Ascending aorta (tissue), 2 donors: ENCODE measurements at places on chromosomes 2 and 18. TPM values are rescaled to one million over a fixed set of nuclear protein-coding genes. Genes with fewer than 3 reads are reported as not detected.

DNA sequence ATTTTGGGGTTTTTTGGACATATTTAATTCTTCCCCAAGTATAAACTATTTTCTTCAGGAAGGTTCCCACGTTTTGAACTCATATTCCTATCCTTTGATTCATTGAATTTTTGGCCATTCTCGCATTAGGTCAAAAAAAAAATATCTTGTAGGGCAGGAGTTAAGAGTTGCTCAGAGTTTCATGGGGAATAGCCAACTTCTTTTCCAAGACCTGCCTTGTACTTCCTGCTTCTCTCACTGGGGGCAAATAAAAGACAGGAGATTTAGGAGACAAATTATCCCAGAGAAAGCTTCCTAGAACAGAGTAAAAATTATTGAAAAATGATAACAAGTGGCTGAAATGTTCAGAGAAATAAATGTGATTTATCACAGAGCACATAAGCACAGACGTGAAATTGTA, 55.2 kb upstream of the BCL11A start:
- H3K27ac ChIP-seq = no peak overlapping the region
- no peak overlapping the region for H3K4me3 ChIP-seq
- H3K4me1 ChIP-seq = no peaks in the 10 kb centered on the region
- DNase-seq = no peak
- H3K27me3 ChIP-seq = no peaks in the 10 kb centered on the region

The ZNF638 gene
- 56.0 TPM for total RNA-seq

DNA sequence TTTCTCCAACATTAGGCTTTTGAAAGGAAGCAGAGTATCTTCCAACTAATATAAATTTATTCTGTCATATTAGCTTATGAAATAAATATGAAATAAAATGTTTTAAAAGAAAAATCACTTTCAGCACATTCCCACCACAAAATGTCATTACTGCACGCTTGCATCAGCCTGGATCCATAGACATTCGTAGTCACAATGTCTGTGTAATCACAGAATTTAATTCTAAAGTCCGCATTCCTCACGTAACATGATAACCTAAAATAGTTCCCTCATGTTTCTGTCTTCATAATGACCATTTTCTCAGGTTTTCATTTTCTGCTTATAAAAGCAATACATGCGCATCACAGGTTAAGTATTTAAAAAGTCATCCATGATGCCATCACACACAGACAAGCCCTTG, 47.1 kb downstream of the HDAC4 start:
- peaks cover 15% of the 10 kb centered on the region for H3K36me3 ChIP-seq
- peaks cover 10% of the 10 kb centered on the region for H3K4me1 ChIP-seq

DNA sequence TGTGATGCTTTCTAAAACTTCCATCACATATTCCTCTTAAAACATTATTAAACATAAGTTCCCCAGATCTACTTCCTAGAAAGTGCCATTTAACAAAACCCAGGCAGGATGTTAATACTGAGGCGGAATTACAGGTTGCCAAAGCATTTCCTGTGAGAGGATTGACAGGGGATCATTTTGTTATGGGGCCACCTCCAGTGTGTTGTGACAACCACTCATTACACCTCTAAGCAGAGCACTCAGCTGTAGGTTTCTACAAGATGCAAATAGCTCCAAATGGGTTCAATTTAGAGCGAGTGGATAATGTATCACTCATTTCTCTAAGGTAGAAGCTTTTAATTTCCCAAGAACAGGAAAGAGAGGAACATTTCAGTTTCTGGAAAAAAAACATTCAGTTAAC, 1429.5 kb upstream of the ACVR2A start:
- no peaks in the 10 kb centered on the region for H3K36me3 ChIP-seq
- no peak for DNase-seq
- no peaks in the 10 kb centered on the region for H3K27me3 ChIP-seq
- H3K27ac ChIP-seq = no peak overlapping the region

- H3K27ac ChIP-seq = no peak overlapping the region
- H3K36me3 ChIP-seq = peaks cover 11% of the 10 kb centered on the region
- peaks cover 12% of the 10 kb centered on the region for H3K4me1 ChIP-seq
- H3K4me3 ChIP-seq = no peak overlapping the region
- no peak for DNase-seq
These were observed 84.1 kb upstream of the RASGRP3 start for GRCh38 chr2:33392366-33392765.

The EPB41L3 gene
- total RNA-seq = 90.9 TPM

The HOXD12 gene
- total RNA-seq = not detected

DNA sequence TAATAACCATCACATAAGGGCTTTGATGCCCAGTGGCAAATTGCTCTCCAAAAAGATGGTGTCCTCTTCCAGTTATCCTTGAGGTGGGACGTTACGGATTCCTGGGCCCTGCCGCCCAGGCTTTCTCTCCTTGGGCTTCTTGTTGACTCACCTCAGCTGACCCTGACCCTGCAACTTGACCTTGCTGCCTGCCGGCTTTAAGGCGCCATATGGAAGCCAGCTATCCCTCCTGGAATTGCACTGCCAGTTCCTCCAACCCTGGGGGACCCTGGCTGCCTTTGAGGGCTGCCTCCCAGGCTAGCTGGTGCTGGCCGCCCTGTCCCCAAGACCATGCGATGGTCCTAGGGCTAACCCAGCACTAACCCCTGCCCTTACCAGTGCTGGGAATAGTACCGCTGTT, 28.3 kb upstream of the B3GNT7 start:
- no peaks in the 10 kb centered on the region for H3K4me1 ChIP-seq
- H3K36me3 ChIP-seq = peaks cover 8% of the 10 kb centered on the region
- no peaks in the 10 kb centered on the region for H3K27me3 ChIP-seq
- H3K27ac ChIP-seq = no peak overlapping the region
- DNase-seq = no peak

The TSPYL6 gene
- not detected for total RNA-seq

DNA sequence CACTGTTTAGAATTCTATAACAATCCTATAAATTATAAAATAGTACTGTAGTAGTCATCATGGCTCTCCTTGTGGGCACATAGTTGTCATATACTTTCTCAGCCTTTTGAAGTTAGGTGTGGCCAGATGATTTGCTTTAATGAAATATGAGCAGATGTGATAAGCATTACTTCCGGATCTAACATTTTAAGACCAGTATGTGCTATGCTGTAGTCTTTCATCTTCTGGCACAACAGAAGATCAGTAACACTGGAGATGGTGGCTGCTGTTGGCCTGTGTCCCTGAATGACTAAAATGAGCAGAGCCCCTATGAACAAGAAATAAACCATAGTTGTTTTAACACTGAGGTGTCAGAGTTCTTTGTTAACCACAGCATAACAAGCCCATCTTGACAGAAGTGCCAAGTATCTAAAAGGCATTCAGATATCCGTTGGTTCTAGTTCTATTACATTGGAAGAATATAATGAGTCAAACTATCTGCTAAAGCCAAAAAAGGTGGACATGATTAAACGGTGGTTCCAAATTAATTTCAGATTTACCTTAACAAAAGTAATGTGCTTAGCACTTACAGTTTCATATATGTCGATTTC, 6.3 kb downstream of the MEX3C start:
- no peaks in the 10 kb centered on the region for H3K36me3 ChIP-seq
- H3K27me3 ChIP-seq = no peaks in the 10 kb centered on the region
- no peak for DNase-seq
- no peak overlapping the region for H3K4me3 ChIP-seq
- no peaks in the 10 kb centered on the region for H3K4me1 ChIP-seq
- no peak overlapping the region for H3K27ac ChIP-seq

The G6PC2 gene
- total RNA-seq = not detected

DNA sequence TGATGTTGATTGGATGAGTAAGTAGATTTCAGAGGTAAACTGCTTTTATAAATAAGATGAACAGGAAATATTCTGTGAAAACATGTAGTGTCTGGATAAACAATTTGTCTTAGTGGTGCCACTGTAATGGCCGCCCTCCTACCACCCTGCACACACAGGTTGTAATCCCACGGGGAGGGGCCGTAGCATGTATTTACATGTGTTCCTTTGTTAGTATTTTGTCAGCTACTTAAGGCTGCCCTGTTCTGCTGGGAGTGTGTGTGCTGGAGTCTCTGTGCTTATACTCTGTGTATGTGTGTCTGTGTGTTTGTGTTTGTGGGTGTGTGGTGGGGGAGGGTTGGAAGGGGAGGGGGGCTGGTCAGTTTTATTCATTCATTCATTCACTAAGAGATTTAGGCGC, 5.1 kb downstream of the TSHZ1 start:
- H3K36me3 ChIP-seq = no peaks in the 10 kb centered on the region
- peaks cover 16% of the 10 kb centered on the region for H3K4me1 ChIP-seq
- H3K27ac ChIP-seq = peak overlapping the region; percentile 14
- no peak overlapping the region for H3K4me3 ChIP-seq
- H3K27me3 ChIP-seq = no peaks in the 10 kb centered on the region

The SNORC gene
- total RNA-seq = not detected

The REG3A gene
- not detected for total RNA-seq

The CRACDL gene
- 51.9 TPM for total RNA-seq
